ENCODE measurements at places on chromosomes 6 and 20.

- peaks cover 2% of the 10 kb centered on the region for H3K27me3 ChIP-seq
- no peak for DNase-seq
- H3K4me1 ChIP-seq = no peaks in the 10 kb centered on the region
- H3K36me3 ChIP-seq = no peaks in the 10 kb centered on the region
Observed at GRCh38 chr6:33173535-33174180, 18.6 kb downstream of the COL11A2 start.

DNA sequence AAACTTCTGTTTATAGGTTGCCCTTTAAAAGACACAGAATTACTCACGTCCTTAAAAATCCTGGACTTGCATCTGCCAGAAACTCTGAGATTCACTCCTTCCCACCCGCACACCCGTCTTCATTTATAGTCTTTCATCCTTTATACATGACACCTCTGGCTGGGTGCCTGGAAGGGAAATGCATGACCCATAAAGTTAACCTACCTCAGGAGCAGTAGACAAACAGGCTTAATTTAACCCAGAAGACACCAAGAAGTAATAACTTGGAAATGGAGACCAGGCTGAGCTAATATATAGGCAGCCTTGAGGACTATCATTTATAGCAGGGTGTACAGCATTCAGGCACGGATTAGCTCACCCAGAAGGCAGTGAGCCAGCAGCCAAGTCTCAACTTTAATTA lies 429.0 kb upstream of the NRSN1 start:
- DNase-seq = no peak
- H3K4me3 ChIP-seq = no peak overlapping the region
- no peaks in the 10 kb centered on the region for H3K4me1 ChIP-seq
- no peaks in the 10 kb centered on the region for H3K36me3 ChIP-seq
- no peak overlapping the region for H3K27ac ChIP-seq

- no peaks in the 10 kb centered on the region for H3K4me1 ChIP-seq
- H3K36me3 ChIP-seq = no peaks in the 10 kb centered on the region
- H3K4me3 ChIP-seq = no peak overlapping the region
- H3K27ac ChIP-seq = no peak overlapping the region
Observed at GRCh38 chr6:167515873-167516507, 191.1 kb downstream of the TTLL2 start.

GRCh38 chr20:17709361-17710293 lies 9.9 kb downstream of the BANF2 start:
- no peak overlapping the region for H3K27ac ChIP-seq
- H3K27me3 ChIP-seq = peaks cover 6% of the 10 kb centered on the region
- no peak overlapping the region for H3K4me3 ChIP-seq

DNA sequence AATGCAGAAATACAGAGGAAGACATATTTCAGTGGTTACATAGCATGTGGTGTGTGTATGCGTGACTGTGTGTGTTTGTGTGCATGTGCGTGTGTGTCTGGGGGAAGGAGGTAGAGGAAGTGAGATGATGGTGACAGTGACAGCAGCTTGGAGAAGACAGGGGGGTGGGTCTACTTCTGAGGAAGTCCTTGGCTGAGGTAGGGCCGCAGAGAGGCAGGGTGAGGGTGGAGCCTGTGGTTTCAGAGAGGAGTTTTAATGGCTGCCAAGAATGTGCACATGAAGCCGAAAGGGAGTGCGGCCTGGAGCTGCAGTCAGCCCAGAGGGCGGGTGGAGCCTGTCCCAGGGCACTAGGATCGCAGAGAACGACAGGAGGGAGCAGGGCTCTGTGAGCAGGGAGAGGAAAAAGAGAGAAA lies 22.7 kb upstream of the RNF24 start:
- peak; percentile 92 for DNase-seq
- peaks cover 29% of the 10 kb centered on the region for H3K4me1 ChIP-seq
- H3K4me3 ChIP-seq = peak overlapping the region; percentile 74
- H3K36me3 ChIP-seq = peaks cover 2% of the 10 kb centered on the region
- no peaks in the 10 kb centered on the region for H3K27me3 ChIP-seq
- peak overlapping the region; percentile 95 for H3K27ac ChIP-seq

DNA sequence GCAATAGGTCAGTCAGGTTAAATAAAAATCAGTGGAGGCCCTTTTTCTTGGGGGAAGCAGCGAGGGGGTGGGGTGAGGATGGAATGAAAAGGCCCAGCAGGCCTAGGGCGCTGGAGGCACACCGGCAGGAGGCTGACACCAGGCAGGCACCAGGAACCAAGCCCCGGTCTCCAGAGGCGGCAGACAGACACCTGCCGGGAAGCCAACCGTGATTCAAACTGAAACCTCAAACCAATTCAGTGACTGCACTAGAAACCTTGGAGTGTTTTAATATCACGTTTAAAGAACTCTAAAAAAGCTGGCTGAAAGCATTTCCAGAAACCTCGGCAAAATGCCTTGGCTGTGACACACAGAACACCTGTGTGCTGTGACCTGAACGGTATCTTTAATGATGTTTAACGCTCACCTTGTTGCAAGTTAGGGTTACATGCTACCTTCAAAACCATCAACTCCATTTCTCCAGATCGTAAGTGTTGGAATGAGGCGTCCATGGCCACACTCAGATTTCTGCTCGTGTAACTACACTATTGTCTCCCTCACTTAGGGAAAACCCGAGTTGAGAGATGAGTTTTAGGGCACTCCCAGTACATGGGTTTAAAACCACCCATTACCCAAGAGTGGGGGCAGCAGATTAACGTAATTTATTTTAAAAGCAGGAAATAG lies 27.2 kb downstream of the DIDO1 start:
- DNase-seq = peak; percentile 57
- H3K36me3 ChIP-seq = peaks cover 58% of the 10 kb centered on the region
- peak overlapping the region; percentile 75 for H3K27ac ChIP-seq
- H3K27me3 ChIP-seq = no peaks in the 10 kb centered on the region
- peaks cover 42% of the 10 kb centered on the region for H3K4me1 ChIP-seq

- H3K27ac ChIP-seq = peak overlapping the region; percentile 99
- H3K27me3 ChIP-seq = peaks cover 7% of the 10 kb centered on the region
- H3K4me1 ChIP-seq = peaks cover 53% of the 10 kb centered on the region
- peaks cover 43% of the 10 kb centered on the region for H3K36me3 ChIP-seq
Observed at GRCh38 chr6:144150710-144151657, 667 bp downstream of the STX11 start.

GRCh38 chr20:34581341-34582184 lies 23.0 kb downstream of the MAP1LC3A start:
- DNase-seq = peak; percentile 26
- H3K27ac ChIP-seq = peak overlapping the region; percentile 85
- peaks cover 35% of the 10 kb centered on the region for H3K4me1 ChIP-seq

GRCh38 chr6:92589996-92590395 lies 829.4 kb downstream of the EPHA7 start:
- no peaks in the 10 kb centered on the region for H3K27me3 ChIP-seq
- H3K27ac ChIP-seq = no peak overlapping the region
- no peak overlapping the region for H3K4me3 ChIP-seq
- no peak for DNase-seq

DNA sequence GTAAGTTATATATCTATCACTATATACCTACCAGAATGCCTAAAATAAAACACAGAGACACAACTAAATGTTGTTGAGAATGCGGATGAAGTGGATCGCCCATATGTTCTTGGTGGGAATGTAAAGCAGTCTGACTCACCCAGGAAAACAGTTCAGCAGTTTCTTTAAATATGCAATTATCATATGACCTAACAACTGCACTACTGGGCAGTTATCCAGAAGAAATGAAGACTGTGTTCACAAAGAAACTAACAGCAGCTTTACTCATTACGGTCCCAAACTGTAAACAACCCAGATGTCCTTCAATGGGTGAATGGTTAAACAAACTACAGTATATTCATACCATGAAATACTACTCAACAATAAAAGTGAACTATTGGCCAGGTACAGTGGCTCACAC lies 14.3 kb upstream of the ZC3H12D start:
- no peak for DNase-seq
- peak overlapping the region; percentile 6 for H3K27ac ChIP-seq
- H3K36me3 ChIP-seq = peaks cover 12% of the 10 kb centered on the region
- H3K4me3 ChIP-seq = no peak overlapping the region
- peaks cover 62% of the 10 kb centered on the region for H3K4me1 ChIP-seq

Data from activated CD4-positive, alpha-beta memory T cell treated with anti-CD3 and anti-CD28 coated beads, Interleukin-2, amount 10 ng/mL, durations not matched to agents 7 days and 5 days (primary cell).